ENCODE measurements at places on chromosomes 13 and 19.

DNA sequence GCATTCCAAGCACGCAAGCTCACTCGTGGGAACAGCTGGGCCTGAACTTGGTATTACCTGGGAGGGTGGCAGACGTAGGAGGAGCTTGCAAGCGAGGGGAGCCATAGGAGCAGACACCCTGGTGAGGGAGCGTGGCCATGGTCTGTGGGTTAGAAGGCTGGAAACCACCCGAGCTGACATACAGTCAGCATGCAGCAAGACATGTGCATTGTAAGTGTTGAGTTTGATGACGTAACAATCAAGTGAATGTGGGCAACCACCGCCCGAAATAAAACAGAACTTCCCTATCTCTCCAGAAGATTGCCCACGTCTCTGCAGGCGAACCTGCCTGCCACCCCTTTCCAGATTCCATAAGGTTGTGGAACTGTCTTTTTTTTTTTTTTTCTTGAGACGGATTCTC lies 26.8 kb downstream of the UBXN6 start:
- DNase-seq: no peak

GRCh38 chr19:55858969-55859368 lies 22.6 kb downstream of the NLRP4 start:
- DNase-seq: no peak

DNA sequence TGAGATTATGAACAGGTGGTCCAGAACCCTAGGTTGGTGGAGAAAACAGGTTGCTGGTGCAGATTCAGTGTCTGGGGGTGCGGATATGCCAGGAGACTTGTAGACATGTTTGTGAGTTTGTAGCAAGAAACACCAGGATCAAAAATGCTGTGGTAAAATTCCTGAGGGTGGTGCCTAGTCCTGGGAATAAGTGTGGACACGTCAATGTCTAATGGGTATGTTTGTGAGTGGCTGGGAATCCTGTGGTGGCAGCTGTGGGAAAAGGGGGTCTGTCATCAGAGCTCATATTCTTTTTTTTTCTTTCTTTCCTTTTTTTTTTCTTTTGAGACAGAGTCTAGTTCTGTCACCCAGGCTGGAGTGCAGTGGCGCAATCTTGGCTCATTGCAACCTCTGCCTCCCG lies 7.2 kb downstream of the ZNF708 start:
- no peak for DNase-seq

DNA sequence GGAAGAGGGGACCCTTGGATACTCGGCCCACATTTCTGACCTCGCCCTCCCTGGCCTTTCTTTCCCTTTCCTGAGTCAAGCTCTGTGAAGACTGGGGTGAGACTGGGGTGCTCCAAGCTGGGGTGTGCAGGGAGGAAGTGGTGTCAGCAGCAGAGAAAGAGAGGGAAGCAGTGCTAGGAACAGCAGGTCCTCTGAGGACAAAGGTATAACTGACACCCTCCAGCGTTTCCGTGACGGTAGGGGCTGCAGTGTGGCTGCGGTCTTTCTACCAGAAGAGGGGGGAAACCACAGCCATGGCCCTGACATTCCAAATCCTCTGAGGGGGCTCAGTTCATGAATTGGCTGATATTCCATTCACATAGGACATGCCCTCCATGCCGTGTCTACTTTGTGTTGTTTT lies 1.1 kb downstream of the KIR3DL2 start:
- DNase-seq: no peak

GRCh38 chr19:11168568-11168967 lies 13.0 kb upstream of the SPC24 start:
- DNase-seq: no peak

GRCh38 chr19:38360839-38361631 lies 13.3 kb upstream of the PSMD8 start:
- no peak for DNase-seq

- DNase-seq: no peak
Observed at GRCh38 chr19:27986299-27986698, 1226.7 kb downstream of the UQCRFS1 start.

GRCh38 chr13:67916650-67917049 lies 686.5 kb upstream of the PCDH9 start:
- no peak for DNase-seq

DNA sequence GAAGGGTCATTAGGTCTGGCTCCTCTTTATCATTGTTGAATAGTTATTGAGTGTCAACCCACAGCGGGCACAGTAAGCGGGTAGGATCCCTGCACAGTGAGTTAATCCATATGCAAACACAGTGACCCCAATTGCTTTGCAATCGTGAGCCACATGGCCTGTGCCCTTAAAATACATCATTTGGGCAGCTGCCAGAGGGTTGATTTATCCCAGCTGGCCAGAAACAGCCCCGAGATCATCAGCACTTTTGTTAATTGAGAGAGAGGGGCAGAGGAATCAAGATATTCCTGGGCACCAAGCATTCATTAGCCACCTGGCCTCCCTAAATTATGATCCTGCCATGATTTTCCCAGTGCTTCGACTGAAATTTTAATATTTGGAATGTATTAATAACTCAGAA lies 9.8 kb upstream of the CNMD start:
- no peak for DNase-seq

DNA sequence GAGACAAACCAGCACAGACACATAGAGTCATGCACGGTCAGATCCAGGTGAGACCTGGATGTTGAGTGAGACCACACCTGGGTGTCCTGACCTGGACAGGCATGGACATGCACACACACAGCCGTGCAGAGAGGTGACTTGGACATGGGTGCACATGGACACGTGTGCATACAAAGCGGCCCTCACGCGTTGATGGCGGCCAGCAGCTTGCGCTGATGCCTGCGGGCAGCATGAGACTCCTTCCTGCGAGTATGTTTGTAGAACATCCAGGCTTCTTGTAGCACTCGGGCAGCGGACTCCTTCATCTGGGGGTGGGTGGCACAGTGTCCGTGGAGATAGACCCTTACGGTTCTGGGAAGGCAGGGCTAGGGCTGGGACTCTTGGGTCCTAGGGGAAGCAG lies 11.5 kb downstream of the KCNN4 start:
- no peak for DNase-seq

- DNase-seq: no peak
Observed at GRCh38 chr19:39864118-39864517, 17.9 kb upstream of the FBL start.

DNA sequence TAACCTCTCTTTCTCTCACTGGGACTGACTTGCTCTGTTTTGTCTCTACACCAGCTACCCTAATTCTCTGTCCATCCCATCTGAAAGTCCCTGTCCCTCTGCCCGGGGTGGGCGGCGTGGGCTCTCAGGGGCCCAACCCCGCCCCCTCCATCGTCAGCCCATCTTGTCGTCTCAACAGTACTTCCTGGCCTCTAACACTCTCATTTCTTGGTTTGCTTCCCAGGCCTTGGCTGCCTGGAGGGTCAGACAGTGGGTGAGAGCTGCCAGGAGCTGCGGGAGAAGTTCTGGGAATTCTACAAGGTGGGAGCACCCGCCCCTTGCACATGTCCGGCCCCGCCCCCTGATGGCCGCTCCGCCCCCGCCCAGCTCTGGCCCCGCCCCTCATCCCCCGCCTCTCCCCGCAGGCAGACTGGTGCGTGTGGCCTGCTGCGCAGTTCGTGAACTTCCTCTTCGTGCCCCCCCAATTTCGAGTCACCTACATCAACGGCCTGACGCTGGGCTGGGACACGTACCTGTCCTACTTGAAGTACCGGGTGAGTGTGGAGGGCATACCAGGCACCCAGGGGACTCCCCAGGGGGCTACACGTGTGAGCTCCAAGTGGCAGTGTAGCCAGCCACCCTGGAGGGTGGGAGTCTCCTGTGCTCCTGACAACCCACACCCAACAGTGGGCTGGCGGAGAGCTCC lies 1.7 kb downstream of the MPV17L2 start:
- DNase-seq: no peak

DNA sequence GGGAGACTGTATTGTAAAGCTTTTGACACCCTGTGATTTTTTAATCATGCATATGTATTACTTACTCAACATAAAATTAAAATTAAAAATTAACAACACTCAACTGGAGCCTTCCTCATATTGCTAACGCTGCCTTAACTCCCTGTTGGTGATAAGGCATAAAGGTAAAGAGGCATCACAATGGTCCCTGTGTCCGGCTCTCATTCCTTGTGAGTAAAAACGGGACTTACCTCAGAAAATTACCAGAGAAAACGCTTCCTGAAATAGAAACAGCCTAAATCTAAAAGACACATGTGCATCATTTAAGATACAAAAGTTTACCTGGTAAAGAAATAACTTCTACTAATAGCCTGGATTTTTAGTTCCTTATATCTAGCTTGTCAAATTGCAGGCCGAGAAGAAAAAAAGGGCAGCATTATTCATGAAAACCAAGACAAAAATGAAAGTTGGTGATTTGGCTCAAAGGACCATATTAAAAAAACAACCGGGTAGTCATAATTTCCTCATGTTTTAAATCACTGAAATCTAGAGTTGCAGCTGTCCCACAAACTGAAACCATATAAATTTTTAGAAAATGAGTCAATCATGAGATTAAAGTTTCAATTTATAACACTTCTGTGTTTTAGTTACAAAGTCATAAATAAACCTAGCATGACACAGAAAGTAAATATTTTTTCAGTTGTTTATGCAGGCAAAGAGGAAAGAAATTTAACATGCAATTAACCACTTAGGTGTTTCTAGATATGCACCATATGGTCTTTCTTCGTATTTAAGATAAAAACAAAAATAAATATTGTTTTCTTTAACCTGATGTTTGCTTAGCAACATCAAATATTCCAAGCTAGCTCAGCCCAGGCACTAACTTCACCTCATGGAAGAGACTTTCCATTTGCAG lies 94.7 kb downstream of the MIPEP start:
- DNase-seq: no peak

GRCh38 chr19:13260883-13261653 lies 110.9 kb downstream of the IER2 start:
- no peak for DNase-seq

DNA sequence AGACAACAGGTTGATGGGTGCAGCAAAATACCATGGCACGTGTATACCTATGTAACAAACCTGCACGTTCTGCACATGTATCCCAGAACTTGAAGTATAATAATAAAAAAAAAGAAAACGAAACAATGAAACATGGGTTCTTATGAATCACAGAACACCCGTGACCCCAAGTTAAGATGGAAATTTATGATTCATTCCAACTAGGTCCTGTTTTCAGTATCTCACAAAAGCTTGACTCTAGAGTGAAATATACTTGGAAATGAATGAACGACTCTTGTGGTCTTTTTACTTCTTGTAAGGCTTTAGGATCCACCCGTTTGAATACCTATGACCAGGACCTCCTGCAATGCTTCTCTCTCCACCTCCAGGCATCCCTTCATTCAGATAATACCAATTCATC lies 3.5 kb upstream of the LILRB4 start:
- DNase-seq: no peak

DNA sequence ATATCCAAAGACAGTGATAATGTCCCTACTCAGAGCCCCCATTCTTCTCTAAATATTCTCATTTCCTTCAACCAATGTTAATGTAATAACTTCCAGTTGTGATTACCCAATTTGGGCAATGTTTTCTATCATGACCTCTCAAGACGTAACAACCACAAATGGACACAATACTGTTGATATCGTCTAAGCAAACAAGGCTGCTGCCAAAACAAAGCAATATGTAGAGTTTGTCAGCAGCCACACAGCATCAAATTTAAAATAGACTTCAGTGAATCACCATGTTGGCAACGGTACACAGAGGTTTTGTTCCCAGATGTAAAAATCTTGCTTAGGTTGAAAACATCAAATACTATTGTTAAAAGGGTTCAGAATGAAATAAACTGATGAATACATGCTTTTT lies 205.1 kb downstream of the DACH1 start:
- DNase-seq: no peak

DNA sequence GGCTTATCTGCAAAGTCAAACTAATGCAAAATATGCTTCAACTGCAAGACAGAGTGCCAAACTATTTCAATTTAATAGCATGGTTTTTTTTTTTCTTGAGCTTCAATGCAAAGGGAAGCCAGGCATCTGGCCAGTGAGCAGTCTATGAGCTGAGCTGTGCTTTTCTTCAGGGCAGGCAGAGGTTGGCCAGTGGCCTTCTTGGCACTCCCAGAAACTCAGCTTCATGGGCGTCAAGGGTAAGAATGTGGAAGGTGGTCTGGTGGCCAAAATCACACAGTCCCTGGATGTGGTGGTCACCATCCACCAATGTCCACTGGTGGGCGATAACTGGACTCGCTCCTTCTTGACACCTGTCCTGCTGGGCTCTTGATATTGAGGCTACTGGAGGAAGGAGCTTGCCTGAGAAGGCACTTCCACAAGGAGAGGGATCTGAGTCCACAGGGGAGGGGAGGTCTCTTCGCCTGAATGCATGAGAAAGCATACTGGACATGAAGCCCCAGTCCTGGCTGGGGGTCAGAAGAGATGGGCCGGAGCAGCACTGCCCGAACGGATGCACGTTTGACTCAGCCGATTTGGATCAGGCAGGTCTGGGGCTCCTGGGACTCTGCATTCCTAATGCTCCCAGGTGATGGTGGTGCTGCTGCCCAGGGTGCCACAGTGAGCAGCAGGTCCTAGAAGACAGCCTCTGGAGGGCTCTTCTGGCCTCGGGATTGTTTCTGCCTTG lies 17.1 kb downstream of the COL4A2 start:
- DNase-seq: no peak

DNA sequence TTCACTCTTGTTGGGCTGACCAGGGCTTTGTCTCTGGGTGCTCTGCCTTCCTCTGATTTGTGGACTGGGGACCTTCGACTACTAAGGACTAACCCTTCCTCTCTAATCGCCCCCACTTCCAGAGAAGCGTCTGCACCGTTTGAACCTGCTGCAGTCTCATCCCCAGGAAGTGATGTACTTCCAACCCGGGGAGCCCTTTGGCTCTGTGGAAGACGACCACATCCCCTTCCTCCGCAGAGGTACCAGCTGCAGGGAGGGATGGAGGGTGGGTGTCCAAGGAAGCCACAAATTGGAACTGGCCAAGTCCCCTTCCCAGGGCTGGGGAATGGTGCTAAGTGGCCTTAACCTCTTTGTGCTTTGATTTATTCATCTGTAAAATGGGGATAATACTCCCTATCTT lies 9.2 kb downstream of the QPCTL start:
- DNase-seq: no peak

DNA sequence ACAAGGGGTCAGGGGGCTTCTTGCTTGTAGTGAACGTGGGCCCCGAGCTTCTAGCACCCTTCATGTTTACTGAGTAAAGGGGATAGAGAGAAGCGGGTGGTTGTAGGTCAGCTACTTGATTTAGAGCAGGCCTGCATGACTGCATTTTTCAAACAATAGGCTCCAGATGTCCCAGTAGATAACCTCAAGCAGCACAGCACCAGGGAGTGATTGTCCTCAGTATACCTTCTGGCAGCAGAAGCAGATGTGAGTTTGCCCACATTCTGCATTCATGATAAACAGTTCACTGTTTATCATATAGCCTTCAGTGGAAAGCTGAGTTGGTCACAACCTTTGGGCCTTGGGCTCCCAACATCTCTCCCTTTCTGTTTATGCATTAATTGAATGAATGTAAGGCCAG lies 4.8 kb downstream of the ZNF439 start:
- DNase-seq: no peak

GRCh38 chr13:48660361-48661076 lies 6.8 kb downstream of the CYSLTR2 start:
- no peak for DNase-seq
